ENCODE measurements at places on chromosomes 7 and 10.

GRCh38 chr10:80938903-80939302 lies 401.2 kb downstream of the SH2D4B start:
- no peak for DNase-seq

- DNase-seq = no peak
Observed at GRCh38 chr10:125415964-125416363, 255.6 kb upstream of the CTBP2 start.

- DNase-seq = no peak
Observed at GRCh38 chr10:71231206-71231605, 18.8 kb downstream of the UNC5B start.

DNA sequence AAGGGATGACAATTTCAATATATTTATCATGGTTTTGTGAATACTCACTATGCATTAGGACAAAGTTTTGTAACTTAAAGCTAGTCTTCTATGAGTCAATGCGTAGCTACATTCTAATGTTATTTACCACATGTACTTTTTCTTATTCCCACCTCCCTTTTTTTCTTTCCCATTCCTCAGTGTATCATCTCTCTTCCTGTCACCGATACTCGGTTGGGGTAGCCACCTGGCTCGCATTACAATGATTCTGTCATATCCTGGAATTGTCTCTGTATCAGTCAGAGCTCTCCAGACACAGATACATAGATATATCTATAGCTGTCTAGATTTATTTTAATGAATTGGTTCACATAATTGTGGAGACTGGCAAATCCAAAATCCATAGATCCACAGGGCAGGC lies 9.8 kb upstream of the RALA start:
- no peak for DNase-seq

- DNase-seq = no peak
Observed at GRCh38 chr7:20220921-20221547, 3.9 kb upstream of the MACC1 start.

- DNase-seq = no peak
Observed at GRCh38 chr10:63120554-63120953, 12.6 kb upstream of the NRBF2 start.

DNA sequence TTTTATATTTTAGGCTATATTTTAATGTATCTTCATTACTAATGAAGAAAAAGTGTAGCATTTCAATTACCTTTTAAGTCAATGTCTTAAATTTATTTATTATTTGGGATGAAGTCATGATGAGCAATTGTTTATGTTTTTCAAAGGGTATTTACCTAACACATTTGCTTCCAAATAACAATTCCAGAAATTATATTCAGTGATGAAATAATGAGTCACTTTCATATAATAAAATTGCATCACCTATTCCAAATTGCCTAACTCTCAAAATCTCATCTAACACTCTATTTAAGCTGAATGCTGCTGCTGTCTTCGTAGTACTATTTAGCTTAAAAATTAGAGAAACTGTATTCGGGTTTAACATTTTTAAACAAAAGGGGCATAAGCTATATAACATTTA lies 97.7 kb downstream of the PRKG1 start:
- no peak for DNase-seq

- DNase-seq = no peak
Observed at GRCh38 chr10:132849546-132850031, 63.6 kb upstream of the NKX6-2 start.

DNA sequence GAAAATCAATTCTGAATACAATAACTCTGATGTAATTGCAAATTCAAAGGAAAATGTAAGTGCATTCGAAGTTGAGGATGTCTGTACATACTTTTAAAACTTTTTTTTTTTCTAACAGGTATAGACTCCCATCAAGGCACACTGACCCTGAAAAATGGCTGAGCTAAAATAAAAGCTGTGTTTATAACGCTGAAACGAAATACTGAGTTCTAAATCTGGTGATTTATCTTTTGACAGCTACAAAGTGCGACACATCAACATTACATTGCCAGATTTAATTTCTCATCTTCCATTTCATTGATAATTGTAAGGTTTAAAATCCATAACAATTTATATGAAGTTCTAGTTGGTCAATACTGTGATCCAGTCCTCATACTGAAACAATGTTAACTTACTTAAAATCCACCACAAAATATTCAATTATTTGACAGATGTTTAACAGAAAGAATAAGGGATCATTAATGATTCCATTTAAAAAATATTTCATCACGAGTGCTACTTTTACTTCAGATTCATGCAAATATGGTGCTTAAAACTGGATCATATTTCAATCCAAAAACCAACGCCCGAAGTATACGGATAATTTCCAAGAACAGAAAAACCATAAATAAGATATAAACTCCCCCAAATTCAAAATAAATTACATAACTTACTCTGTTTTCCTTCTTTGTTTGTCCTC lies 1.4 kb downstream of the RAB11FIP2 start:
- no peak for DNase-seq

DNA sequence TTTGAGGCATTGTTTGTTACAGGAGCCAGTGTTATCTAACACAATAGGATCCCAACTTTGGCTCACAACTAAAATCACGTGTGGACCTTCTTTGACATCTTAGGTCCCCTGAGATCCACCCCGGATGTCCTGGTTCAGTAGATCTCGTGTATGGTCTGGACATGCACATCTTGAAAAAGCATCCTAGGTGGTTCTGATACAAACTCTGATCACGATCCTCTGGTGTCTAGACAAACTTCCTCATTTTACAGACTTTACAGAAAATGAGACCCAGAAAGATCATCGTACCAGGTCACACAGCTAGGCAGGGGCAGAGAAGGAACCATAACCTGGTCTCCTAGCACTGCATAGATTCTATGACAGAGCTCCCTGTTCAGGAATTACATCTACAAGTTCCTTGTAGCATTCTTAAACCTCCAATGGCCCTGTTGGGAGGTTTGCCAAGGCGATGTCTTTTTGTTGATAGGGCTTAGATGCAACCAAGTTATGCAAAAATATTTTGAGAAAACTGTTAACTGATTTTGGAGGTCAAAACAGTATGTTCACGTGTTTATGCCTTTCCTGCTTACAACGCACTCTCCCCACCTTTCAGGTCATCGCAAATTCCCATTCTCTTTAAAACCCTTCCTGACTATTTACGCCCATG lies 30.8 kb upstream of the CHST15 start:
- DNase-seq = no peak

GRCh38 chr10:60896033-60896432 lies 48.0 kb downstream of the RHOBTB1 start:
- DNase-seq = no peak

DNA sequence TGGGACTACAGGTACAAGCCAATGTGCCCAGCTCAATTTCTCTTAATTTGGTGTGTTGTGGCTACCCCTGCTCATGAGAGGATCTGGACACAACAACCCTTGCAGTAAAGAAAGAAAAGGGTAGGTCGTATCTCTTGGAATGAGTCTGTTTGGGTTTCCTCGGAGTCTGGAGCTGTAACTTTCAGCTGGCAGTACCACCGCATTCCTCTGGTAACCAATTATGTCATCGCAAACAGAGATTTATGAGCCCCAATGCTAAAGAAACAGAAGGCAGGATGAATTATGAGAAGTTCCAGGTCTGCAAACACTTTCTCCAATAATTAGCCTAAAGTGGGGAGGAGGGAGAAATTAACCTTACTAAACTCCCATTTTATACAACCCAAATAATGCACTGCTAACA lies 186.6 kb upstream of the NRP1 start:
- DNase-seq = no peak

DNA sequence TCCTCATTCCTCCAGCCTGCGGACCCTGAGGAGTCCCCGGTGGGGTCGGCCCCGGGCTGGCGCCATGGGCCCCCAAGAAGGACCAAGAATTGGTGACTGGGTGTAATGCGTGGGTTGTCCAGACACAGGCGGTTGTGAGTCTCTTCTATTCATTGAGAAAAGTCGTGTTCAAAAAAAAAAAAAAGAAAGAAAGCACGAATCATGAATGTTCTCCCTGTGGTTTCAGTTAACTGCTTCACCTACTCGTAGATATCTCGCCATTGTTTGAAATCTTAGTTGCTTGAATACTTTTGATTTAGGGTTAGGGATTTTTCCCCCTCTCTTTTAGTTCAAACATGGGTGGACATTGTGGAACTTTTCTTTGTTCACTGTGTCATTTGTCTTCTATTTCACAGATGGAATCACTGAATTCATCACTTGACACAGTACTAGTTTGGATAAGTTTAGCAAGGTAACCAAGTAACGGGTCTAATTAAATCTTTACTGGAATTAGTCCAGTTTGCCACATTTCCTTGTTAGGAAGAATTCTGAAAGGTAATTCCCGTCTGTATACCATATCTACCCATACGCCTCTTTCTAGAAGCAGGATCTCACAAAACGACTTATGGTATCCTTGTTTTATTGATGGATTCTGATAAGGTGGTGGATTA lies 775 bp downstream of the STARD3NL start:
- DNase-seq = no peak

- DNase-seq = no peak
Observed at GRCh38 chr7:51357821-51358220, 41.2 kb upstream of the COBL start.

DNA sequence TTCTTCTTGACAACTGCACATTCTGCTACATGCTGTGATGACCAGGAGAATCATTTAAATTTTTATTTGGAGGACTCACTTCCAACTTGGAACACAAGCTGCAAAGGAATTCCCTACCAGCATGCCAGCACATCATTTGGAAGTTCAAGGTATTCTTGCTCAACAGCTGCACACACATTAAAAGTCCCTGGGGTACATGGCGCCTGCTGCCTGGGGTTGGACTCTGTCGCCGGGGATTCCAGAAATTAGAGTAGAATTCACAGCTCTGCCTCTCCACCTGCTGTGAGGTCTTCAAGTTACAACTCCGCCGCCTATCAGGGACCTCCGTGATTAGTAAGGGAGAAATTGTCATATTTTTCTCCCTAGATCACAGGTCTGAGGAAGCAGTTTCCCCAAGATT lies 1.1 kb downstream of the ZNF32 start:
- DNase-seq = no peak
